ENCODE measurements at places on chromosomes 2 and 18.

DNA sequence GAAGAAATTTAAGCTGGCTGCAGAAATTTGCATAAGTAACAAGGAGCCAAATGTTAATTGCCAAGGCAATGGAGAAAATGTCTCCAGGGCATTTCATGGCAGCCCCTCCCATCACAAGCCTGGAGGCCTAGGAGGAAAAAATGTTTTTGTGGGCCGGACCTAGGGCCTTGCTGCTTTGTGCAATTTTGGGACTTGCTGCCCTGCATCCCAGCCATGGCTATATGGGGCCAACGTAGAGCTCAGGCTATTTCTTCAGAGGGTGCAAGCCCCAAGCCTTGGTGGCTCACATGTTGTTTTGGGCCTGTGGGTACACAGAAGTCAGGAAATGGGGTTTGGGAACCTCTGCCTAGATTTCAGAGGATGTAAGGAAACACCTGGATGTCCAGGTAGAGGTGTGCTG is 57.7 kb downstream of the MOB4 start:
- DNase-seq, result no peak

- DNase-seq, result peak; percentile 93
Measured at GRCh38 chr18:50266248-50266704, at the start of gene CFAP53. CFAP53 (minus strand) TSS chr18:50266495; CDS start chr18:50266404, 91 bp downstream.

GRCh38 chr2:168002021-168002553 is 245.3 kb downstream of the STK39 start:
- DNase-seq, result no peak

DNA sequence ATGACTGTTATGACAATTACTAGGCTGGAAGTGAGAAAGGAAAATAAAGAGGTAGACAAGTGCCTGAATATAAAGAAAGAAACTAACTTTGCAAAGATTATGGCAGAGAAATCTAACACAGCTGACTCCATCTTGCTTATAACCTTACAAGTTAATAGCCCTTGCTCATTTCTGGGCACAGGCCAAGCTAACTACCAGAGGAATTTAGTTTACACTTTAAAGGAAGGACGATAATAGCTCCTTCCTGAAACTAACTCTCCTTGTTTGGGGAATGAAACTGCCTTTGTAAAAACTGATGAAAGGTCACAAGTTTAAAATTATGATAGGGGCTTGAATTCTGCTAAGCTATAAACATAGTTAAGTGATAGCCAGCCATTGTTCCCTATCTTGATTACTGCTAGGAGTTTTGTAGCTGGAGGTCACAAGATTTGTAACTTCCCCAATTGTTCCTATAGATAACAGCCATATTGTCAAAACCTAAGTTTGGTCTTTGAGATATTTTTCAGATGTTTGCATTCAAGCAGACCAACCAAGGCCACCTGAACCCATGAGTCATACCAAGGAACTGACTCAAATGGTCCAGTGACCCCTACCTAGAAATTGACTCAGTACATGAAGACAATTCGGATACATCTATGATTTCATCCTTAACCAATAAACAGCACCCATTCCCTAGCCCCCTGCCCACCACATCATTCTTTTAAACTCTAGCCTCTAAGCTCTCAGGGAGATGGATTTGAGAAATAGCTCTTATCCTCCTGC is 209.2 kb upstream of the LRATD1 start:
- DNase-seq, result peak; percentile 74

GRCh38 chr18:7683753-7684152 is 116.6 kb downstream of the PTPRM start:
- no peak for DNase-seq

DNA sequence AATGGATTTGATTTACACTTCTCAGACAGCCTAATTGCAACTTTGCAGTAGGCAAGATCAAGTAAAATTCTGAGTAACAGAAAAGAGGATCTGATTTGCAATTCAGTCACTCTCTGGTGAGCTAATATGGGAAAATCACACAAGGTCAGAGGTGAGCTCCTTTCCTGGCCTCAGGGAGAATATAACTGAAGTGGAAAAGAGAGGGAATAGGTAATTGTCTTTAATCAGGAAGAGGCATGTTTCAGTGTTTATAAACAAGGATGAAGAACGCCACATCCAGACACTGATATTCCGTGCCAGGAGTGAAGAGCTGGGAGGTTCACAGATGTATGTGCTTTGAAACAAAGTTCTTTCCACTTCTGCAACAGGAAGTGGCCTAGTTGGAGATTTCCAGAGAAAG is 127.1 kb downstream of the ETAA1 start:
- no peak for DNase-seq

DNA sequence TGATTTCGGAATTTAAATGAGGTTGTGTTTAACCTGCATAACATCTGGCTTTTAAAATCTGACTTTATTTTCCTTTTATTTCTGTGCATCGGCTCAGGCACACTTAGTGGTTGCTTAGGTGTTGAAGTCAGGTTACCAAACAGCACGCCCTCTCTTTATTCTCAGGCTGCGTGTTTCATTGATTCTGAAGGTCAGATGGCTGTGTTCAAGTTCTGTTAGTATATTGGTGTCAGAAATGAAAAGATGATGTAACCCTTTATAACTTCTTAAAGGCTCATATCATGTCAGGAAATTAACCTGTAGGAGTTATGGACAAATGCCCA is 246.5 kb downstream of the LDLRAD4 start:
- no peak for DNase-seq

DNA sequence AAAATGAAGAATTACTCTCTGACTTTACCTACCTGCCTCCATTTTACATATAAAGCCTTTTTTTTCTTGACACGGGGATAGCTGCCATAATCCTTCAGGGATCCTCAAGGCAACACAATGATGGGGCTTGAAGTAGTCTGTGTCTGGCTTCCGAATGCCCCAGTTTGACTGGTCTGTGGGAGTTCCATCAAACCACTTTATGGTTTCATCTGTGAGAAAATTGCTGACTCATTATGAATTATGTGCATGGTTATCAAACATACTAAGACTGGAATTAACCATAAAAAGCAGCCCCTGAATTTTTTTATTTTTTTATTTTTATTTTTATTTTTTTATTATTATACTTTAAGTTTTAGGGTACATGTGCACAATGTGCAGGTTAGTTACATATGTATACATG is 117.5 kb downstream of the PLA2R1 start:
- no peak for DNase-seq

GRCh38 chr2:23387845-23388244 is 2.9 kb downstream of the KLHL29 start:
- DNase-seq, result no peak

DNA sequence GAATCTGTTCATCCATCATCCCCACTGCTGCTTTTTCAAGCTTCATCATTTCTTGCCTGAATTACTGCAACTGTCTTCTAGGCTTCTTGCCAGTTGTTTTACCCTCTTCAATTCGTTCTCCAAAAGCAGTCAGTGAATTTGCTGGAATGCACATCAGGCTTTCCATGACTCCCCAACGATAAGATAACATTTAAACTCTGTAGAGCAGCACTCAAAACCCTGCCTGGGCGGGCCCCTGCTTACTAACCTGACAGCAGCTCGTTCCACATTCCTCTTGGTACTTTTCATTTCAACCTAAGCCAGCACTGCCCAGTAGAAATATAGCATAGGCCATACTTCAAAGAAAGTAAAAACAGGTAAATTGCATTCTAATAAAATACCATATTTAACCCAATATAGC is 342.9 kb downstream of the SUCLG1 start:
- no peak for DNase-seq

- DNase-seq, result no peak
Measured at GRCh38 chr2:2175381-2176090, 155.5 kb downstream of the MYT1L start.

- no peak for DNase-seq
Measured at GRCh38 chr2:62972601-62973000, 78.0 kb upstream of the OTX1 start.

DNA sequence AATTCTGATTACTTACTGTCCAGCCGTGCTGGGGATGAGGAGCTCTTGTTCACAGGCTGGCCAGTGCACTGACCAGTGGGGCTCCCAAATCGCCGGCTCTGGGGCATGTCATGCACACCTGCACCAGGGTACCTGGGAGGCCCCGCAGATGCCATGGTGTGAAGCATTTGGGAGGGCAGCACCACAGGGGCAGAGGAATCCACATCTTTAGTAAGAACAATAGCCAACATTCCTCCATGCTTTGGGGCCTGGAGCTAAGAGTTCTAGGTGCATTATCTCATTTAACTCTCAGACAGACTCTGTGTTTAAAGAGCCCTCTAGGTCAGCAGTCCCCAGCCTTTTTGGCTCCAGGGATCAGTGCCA is 104.2 kb downstream of the ACKR3 start:
- DNase-seq, result peak; percentile 13

DNA sequence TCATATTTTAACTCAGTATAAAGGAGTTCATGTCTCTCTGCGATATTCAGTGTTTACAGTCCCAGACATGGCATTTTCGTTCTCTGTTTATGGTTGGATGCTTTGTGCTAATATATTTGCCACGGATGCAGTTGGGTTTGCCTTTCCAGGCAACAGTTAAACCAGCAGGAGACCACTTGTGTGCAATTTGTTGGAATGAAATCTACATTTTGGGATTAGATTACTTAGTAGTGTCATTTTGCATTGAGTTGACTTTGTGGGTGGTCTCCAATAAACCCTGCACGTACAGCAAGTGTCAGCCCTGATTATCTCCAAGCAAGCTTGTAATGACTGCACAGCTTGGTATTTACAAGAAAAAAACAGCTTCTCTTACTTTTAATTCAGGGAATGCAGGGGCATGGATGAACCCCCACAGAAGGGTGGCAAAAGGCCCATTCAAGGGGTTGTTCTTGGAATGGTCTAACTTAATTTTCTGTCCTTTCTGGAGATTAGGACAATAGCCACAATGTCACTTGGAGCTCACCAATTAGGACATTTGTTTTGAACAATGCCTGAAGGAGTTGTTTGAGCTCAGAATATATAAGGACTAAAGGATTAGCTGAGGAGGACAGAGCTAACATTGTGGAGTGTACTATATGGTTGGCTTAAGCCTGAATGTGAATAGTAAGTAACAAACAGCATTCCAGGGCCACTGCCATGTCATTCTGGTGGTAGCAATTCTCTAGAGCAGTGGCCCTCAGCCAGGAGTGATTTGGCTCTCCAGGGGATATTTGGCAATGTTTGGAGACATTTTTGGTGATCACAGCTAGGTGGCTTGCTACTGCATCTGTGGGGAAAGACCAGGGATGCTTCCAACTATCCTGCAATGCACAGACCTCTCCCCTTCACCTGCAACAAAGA is 121.5 kb downstream of the SLC4A3 start:
- DNase-seq, result no peak

GRCh38 chr2:65918760-65919187 is 486.4 kb upstream of the SPRED2 start:
- no peak for DNase-seq

DNA sequence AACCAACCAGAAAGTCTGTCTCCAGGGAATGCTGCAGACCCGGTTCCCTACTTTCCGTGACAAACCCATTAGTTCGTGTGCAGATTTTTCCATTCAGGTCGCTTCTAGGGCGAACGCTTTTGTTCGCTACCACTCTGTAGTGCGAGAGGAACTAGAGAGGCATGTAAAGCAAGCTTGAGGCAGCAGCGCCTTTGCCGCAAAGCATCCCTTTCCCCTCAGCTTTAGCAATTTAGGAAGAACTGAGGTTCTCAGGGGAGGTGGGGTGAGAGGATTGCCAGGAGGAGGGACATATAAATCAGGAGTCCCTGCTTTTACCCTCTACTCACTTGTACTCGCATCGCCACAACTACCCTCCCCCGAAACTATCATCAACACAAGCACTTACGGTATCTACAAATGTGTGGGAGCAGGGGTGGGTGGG is 748 bp upstream of the ZNF804A start:
- DNase-seq, result no peak

- no peak for DNase-seq
Measured at GRCh38 chr2:36528766-36529392, 69.1 kb downstream of the FEZ2 start.

- DNase-seq, result no peak
Measured at GRCh38 chr2:147916723-147917122, 71.9 kb downstream of the ACVR2A start.

- no peak for DNase-seq
Measured at GRCh38 chr2:161576421-161576820, 47.8 kb upstream of the SLC4A10 start.

GRCh38 chr2:109322641-109323040 is 193.6 kb downstream of the SH3RF3 start:
- DNase-seq, result no peak

- peak; percentile 63 for DNase-seq
Measured at GRCh38 chr2:173355132-173355865, 627 bp downstream of the CDCA7 start.

DNA sequence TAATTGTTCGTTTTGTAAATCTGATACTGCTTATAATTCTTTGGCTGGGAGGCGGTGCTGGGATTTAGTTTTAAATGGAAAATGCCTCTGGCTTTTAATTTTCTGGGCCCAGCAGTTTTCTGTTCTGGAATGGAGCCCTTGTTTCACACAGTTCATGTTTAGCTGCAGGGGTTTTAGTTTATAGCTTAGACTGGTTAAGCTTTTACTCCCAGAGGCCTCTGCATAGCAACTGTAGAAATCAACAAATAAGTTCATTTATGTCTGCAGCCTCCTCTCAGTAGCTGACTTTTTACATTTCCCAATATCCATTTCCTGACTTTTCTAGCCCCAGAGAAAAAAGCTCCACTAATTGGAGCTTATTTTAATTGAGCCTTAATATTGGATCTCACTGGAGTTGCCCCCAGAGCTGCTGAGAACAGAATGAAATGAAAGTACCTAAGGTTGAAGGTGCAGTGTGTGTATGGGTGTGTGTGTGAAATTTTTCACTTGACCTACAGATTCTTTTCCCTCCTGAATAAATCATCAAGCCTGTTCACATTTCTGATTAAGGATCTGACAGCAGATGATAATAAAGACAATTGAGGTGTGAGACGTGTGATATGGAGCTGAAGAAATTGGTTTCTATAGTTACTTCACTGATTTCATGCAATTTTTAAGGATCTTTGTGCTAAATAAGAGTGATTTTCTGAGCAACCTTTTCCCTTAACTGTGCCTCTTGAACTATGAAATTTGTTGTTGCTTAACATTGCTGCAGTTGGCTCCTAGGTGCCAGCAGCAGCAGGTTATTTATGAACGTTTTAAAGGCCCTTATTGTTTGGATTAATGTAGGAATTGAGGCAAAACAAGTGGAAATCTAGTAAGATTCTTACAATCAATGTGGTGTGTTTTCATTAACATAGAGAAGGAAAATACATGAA is 109.6 kb downstream of the TAF4B start:
- DNase-seq, result no peak

- DNase-seq, result no peak
Measured at GRCh38 chr2:98883780-98884211, 52.2 kb downstream of the CRACDL start.

- no peak for DNase-seq
Measured at GRCh38 chr2:99856119-99856518, 286.3 kb downstream of the AFF3 start.

GRCh38 chr18:67282796-67283195 is 233.7 kb downstream of the DSEL start:
- DNase-seq, result no peak

DNA sequence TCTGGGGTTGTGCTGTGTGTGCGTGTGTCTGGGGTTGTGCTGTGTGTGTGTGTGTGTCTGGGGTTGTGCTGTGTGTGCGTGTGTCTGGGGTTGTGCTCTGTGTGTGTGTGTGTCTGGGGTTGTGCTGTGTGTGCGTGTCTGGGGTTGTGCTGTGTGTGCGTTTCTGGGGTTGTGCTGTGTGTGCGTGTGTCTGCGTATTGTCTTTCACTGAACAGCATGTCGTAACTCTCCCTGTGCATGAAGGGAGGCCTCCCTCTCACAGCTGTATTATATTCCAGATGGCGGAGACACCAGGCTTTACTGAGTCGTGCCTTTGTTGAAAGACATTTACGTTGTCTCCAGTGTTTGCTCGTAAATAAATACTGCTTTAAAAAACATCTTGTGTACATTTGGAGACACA is 5.9 kb downstream of the ACKR3 start:
- DNase-seq, result no peak

Data from colonic mucosa (tissue), 4 donors.